ENCODE measurements at places on chromosomes 7 and 10. TPM values are rescaled to one million over a fixed set of nuclear protein-coding genes. Genes with fewer than 3 reads are reported as not detected.

The SPOCK2 gene
- 189 TPM for polyA plus RNA-seq

The CPVL gene
- polyA plus RNA-seq, result 62.0 TPM

The RGS10 gene
- polyA plus RNA-seq, result 36.7 TPM

The GRM3 gene
- 0.35 TPM for polyA plus RNA-seq

The ANXA8L1 gene
- polyA plus RNA-seq, result 0.28 TPM

All from left renal cortex interstitium (tissue), 4 donors.